Esophagus muscularis mucosa (tissue), 4 donors: ENCODE measurements at places on chromosomes 12 and 14. TPM values are rescaled to one million over a fixed set of nuclear protein-coding genes. Genes with fewer than 3 reads are reported as not detected.

Gene TEX52
- not detected for total RNA-seq

Gene TTC6
- total RNA-seq: not detected

Gene ENDOU
- 0.39 TPM for total RNA-seq

Gene PCBP2
- 275 TPM for total RNA-seq

Gene CKB
- total RNA-seq: 917 TPM

Gene RBP5
- 0.66 TPM for total RNA-seq

Gene RASSF8
- total RNA-seq: 79.9 TPM

DNA sequence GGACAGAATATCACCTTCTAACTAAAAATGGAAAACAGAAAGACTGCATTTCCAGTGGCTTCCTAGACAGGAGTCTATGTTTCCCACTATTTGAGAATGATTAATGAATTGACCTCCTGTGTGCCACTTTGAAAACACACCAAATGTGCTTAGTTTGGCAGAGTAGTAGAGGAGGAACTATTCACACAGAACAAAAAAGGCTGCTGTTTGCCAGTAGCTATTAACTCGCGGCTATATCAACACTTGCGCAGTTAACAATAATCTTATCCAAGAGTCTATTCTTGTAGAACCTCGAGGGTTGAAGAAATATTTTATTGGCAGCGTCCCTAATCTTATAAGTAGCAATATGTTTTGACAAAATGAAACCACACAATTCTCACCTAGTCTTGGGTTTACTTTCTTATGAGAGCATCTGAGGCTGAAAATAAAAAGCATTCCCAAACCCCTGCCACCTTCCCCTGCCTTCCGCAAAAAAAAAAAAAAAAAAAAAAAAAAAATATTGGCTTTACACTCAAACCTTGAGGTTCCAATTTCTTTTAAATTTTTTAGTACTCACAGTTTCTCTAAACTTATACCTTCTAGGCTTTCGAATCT, 127.3 kb upstream of the FLRT2 start:
- DNase-seq: no peak

- no peak for DNase-seq
Measured at GRCh38 chr12:32493282-32493681, 93.9 kb downstream of the FGD4 start.

GRCh38 chr14:33676135-33676566, 274.7 kb downstream of the EGLN3 start:
- no peak for DNase-seq

GRCh38 chr12:90060031-90060430, 351.4 kb upstream of the ATP2B1 start:
- DNase-seq: no peak

DNA sequence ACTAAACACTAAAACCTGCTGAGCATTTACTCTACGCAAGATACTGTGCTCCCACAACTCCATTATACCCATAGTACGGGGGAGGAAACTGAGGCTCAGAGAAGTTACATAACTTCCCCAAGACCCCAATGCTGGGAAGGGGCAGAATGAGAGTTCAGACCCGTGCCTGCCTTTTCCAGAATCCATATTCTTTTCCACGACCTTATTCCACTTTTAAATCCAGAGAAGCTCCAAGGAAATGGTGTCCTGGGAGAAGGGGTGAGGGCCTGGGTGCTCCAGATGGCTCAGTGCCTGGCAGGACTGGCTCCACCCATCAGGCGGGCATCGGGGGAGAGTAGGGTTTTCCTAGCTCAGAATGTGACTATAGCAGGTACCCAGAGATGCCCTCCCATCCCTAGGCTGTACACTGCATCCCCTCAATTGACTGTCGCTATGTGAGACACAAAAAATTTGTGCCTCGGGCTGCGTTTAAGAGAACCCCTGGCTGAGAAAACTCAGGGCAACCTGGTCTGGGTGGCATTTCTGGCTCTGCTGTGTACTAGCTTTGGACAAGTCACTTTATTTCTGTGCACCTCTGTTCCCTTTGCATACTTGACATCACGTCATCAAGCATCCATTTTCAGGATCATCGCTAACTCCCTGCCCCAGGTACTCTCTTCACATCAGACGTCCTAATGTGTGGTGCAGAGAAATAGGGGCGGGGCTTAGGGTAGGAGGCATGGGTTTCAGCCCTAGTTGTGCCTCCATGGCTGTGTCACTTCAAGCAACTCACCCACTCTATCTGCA, 11.6 kb upstream of the IQSEC3 start:
- no peak for DNase-seq

- no peak for DNase-seq
Measured at GRCh38 chr14:105067140-105067968, 2.1 kb upstream of the GPR132 start.

DNA sequence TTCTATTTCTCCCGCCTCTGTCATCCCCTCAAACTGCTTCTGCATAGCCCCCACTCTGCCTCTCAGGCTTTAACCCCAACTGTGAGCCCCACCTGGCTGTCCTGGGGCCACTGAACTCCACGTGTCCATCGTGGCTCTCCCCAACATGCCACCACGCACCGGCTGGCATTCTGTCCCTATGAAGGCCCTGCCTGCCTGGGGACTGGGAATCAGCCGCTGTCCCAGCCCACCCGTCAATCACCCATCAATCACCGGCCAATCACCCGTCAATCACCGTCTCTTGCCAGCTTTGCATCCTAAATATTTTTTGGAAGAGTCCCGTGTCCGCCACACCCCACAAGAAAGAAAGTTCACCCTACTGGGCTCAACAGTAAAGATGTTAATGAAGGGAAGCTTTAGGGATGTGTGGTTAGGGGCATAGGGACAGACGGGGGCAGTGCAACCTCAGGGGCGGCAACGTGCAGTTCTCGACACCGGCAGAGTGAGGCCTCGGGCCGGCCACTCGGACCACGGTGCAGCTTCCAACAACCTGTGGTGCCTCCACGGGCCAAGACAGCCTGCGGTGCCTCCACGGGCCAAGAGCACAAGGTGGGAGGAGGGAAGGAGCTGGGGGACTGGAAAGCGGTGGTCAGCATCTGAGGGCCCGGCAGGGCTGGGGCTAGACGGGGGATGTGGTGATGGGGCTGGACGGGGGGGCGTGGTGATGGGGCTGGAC, 85.6 kb downstream of the GALNT9 start:
- no peak for DNase-seq

- no peak for DNase-seq
Measured at GRCh38 chr12:123227581-123228258, 5.2 kb downstream of the MPHOSPH9 start.

- no peak for DNase-seq
Measured at GRCh38 chr12:22856178-22856577, 231.2 kb downstream of the ETNK1 start.

DNA sequence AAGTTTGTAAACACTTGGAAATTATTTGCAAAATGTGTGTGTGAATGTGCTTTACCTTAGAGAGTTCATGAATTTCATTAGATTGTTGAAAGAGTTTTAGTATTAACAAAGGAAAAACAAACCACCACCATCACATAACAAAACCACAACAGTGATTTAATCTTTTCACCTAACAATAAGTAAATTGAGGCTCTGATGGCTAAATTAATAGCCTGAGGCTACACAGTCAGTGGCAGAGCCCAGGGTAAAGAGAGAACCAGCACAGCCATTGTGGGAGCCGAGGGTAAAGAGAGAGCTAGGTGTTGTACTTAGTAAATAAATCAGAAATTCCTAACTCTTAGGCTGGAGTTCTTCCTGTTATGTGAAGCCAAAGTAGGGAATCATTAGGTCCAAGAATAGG, 51.2 kb upstream of the CAPRIN2 start:
- peak; percentile 31 for DNase-seq

GRCh38 chr12:86513226-86513625, 257.0 kb upstream of the MGAT4C start:
- DNase-seq: no peak

- DNase-seq: no peak
Measured at GRCh38 chr14:23361320-23361719, 3.7 kb downstream of the EFS start.

GRCh38 chr12:122067966-122068365, 10.6 kb upstream of the MLXIP start:
- no peak for DNase-seq

DNA sequence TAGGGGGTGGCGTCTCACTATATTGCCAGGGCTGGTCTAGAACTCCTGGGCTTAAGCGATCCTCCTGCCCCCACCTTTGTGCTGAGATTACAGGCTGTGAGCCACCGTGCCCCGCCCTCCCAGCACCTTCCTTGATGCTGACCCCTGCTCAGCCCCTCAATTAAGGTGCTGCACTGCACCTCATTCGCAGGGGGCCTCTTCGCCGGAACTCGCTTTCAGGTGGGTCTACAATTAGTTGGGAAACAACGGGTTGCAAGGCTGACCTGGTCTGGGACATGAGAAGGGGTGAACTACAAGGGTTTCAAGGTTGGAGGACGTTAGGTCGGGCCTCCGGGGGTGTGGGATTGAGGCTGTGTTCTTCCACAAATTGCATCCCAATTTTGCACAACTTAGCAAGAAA, 1.2 kb upstream of the NOP2 start:
- no peak for DNase-seq

DNA sequence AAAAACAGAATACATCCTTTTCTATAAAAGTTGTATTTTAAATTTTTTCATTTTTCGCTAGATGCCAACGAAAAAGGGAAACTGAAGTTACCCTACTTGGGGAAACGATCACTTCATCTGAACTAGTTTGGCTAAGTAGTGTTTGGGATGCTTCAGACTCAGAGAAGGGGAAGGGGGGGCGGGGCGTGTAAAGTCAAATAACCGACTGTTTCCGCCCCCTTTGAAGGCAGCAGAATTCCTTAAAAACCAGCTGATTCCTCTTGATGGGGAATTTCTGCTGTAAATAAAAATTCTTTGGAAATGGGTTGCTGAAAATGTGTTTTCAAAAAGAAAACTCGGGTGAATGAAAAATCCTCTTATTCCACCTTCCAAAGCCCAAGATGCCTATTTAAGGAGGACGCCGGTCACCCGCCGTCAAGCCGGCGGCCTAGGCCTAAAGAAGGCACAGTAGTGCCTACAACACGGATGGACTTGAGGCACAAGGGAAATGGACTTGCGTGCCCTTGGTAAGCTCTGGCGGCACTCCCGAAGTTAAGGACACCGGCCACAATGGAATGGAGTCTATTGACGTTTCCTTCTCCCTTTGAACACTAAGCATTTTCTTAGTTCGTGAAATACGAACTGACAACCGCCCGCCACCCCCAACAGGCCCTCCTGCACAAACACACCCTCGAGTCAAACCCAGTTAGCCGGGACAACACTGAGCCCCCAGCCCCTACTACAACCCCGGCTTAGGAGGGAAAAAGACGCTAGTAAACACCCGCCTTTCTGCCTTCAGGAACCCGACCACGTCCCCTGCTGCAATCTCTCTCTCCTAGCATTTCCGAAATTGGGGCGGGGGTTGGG, 1.9 kb downstream of the ATXN2 start:
- DNase-seq: no peak

DNA sequence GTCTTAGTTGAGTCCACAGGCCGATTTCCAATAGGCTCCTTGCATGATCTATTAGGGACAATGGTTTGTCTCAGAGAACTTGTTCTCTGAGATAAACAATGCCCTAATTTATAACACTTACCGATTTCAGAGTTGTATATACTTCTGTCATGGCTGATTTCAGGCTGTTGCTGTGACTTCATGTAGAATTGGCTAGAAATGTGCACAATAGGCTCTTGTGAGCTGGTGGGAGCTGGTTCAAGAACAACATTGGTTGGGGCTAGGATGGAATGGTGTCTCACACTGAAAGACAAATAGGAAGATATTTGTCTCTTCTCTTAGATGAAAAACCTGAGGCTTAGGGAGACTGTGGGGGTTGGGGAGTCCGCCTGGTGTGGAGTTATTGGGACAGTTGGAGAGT, 6.7 kb upstream of the KRT86 start:
- DNase-seq: no peak

GRCh38 chr14:71597955-71598660, 334.1 kb upstream of the RGS6 start:
- DNase-seq: no peak

DNA sequence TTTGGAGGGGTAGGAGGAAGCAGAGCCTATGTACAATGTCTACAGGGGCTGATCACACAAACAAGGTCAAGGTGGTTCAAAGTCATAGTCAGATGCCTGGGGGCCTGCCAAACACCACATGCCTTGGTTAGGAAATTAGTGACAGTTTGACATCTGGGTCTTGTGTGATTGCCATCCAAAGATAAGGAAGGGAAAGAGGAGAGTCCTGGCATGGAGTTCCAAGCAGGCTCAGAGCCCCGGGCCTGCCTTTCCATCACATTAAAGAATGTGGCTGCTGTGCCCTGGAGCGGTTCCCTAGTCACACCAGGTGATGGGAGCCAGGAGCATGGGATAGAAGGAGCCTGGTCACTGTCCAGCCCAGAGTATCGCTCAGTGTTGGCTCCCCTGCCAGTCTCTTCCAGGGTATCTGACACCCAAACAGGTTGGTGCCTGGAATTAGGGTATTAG, 53.6 kb upstream of the BCL2L14 start:
- no peak for DNase-seq

- DNase-seq: no peak
Measured at GRCh38 chr12:47755655-47756562, 2.8 kb downstream of the RAPGEF3 start.

GRCh38 chr12:72989458-72989947, 717.3 kb downstream of the TRHDE start:
- no peak for DNase-seq

- DNase-seq: peak; percentile 84
Measured at GRCh38 chr12:98745578-98746391, 100.7 kb downstream of the APAF1 start.

- DNase-seq: no peak
Measured at GRCh38 chr14:61140872-61141271, 140.3 kb downstream of the TMEM30B start.

DNA sequence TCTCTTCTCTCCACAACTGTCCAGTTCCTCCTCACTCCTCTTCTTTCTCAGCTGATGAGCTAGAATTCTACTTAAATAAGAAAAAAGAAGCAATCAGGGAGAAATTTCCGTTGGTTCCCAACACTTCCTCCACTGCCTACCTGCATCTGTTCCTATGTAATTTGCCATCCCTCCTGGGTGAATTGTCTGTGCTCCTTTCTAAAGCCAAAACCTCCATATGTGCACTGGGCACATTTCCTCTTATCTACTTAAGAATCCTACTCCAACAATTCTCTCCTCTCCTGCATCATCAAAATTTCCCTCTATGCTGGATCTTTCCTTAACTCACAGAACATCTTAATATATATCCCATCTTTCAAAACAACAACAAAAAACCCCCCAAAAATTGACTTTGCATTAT, 35.2 kb downstream of the GPR65 start:
- DNase-seq: no peak
